Esophagus mucosa (tissue), 1 donor: ENCODE measurements at places on chromosomes 7 and 10. TPM values are rescaled to one million over a fixed set of nuclear protein-coding genes. Genes with fewer than 3 reads are reported as not detected.

The ACTR3C gene
- 6.1 TPM for total RNA-seq

The VSTM2A gene
- total RNA-seq, result not detected

DNA sequence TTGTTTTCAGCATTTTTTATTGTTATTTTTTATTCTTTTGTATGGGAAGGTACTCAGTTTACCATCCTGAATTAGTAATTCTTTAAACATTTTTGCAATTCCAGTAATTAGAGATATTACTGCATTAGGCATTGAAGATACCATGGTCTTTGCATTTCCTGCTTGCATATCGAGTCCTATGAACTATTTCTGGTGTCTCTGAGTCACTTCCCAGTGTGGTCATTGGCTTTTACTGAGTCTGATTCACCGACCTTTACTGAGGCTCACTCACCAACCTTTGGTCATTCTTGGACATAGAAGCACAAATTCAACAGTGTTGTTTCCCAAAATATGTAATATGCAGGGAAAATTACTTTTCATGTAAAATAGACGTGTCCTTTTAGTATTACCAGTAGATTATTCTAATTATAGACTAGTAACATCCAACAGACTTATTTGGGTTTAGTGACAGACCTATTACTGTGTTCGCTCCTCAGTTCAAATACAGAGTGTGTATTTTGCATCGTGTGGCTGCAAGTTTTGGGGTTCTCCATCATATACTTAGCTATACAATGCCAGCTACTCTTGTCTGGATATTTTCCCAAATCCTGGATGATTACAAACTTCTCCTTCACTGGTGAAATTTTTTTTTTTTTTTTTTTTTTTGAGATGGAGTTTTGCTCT is 180.7 kb upstream of the PRSS1 start:
- peak; percentile 45 for ATAC-seq

GRCh38 chr10:48459270-48460150 is 145.4 kb downstream of the ARHGAP22 start:
- ATAC-seq, result no peak

DNA sequence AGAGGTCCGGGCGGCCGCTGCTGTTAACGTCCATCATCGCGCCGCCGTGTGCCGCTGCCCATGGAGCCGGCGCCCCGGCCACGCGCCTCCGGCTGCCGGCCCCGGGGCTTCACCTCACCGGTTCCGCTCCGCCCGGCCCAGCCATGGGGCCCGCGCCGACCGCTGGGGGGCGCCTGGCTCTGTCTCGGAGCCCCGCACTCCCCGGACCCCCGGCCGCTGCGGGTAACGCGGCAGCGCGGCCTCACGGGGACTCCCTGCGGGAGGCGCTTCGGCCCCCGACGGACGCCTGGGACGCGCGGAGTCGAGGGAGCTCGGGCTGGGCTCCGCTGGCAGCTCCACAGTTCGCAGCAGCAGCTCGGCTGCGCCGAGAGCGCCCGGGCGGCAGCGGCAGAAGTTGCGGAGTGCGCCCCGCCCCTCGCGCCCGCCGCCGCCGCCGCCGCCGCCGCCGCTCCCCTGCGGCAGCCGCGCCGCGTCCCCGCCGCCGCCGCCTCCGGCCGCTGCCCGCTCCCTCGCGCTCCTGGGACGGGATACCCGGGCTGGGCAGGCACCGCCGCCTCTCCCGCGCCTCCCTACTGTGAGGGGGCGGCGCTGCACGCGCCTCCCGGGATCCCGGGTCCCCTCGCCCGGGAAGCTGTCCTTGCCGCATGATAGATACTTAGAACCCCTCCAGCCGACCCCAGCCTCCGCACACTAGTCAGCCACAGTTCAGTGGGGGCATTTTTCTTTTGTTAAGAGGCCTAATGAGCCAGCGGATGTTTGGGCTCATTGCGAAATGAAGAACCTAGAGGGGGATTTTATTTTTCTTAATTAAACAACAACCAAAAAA is at the start of gene HTR7:
Gene HTR7, minus strand, starts transcription at position 405 of the 826 bp plus-strand sequence. Its CDS starts 368 bp downstream, at position 37.
- peak; percentile 73 for ATAC-seq

DNA sequence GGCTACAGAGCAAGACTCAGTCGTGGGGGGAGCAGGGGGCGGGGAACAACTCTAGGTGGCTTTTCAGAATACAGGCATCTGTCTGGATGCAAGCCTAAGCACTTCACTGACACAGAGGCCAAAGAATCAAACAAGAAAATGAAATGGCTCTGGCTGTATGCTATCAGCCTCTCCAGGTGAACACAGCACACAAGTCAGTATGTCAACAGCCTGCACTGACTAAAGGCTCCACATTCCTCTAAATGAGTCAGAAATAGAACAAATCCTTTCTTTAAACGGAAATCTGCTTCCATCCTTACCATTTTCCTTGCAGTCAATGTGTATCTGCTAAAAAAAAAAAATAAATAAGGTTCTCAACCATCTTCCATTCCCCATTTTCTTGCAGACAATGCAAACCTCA is 88.3 kb downstream of the ARMH3 start:
- ATAC-seq, result no peak

DNA sequence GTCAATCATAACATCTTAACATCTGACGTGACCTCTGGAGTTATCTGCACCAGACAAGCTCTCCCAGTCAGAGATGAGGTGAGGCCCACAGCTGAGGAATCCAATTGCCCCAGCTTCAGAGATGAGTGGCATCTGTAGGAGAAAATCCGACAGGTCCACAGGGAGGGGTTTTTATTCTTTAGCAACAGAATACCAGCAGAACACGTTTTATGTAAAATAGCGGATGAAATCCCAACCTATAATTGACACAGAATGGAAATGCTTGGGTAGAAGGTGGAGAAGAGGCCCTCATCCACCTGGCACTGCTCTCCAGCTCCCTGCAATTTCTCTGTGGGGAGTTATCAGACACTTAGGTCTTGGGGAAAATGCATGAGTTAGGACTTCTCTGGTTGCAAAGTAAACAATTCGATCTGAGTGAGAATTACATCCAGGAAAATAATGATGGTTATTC is 144.2 kb upstream of the NRP1 start:
- no peak for ATAC-seq

DNA sequence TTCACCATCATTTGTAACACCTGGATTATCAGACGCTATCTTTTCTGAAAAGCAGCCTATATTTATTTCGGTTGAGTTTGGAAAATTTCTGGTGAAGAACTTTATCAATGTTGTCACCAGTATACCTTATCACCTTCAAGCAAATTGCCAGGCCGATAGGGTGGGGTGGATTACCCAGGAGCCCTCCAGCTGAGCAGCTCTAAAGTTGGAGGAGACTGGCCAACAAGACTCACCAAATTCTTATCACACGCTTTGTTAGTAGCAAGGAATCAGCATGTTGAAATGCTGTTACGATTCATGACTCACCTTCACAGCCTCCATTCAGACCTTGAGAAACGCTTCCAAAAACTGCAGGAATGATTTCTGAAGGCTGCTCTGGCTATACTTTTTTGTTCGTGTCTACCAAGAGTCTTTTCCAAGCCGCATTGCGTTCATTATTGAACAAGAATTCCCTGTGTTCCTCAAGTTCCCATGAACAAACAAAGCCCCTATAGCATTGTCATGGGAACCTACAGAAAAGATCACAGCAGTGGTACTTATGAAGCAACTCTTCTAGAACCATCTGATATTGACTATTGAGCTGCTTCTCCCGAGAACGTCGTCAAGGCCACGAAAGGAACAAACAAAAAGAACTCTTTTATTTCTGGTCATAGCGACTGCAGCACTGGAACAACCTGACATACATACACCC is 291.4 kb downstream of the SFMBT2 start:
- ATAC-seq, result no peak

The PTF1A gene
- not detected for total RNA-seq

The ENO4 gene
- total RNA-seq, result not detected

GRCh38 chr7:88801046-88801445 is 5.5 kb upstream of the TEX47 start:
- no peak for ATAC-seq

DNA sequence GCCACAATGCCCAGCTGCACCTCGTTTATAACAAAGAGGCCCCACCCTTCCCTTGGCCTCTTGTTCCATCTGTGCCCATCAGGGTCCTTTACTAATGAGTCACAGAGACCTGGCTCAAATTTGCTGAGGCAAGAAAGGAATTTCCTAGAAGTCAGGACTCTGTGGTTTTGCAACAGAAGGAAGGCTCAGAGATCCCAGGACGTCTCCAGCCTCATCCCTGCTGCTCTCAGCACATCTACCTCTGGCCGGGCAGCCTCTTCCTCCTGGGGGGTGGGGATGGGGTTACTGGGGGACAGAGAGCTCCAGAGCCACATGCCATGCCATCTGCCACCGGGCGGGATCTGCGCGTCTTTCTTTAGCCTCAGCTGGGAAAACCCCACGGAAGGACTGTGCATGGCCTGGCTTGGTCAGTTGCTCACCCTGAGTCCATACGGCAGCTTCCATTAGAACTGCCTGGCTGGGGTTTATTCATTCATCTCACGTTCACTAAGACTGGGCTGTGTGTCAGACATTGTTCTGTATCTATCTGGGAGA is 41.9 kb upstream of the PSMG3 start:
- no peak for ATAC-seq

DNA sequence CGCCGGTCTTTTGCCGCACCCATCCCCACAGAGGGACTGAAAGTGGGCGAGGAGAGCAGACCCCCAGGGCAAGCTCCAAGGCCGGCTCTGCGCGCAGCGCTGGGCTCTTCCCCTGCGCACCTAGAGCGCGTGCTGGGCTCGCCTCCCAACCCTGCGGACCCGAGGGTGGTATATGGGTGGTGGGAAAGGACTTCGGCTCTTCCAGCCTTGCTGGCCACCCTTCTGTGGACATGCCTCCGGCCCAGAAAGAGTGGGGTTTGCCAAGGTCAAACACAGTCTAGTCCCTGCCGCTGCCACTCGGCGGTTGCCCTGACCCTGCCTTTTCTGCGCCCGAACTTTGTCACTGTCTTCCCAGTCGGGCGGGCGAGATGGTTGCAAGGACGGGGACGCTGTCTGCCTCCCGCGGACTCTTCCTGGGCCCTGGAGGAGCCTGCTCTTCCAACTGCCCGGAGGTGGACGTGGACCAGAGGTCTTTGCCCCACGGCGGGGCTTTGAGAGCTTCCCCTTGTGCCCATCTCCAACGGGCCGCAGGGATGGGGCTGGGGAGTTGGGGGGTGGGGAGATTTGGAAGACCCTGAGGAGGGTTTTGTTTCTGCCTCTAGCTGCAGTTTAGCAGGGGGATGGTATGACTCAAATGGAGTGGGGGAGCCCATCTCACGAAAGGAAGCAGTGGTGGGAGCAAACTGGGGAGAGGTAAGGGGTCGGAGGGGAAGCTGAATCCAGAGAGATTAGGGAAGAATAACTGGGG is 1.5 kb downstream of the ADCY1 start:
- ATAC-seq, result no peak

- no peak for ATAC-seq
Observed at GRCh38 chr7:1617957-1618356, 48.1 kb upstream of the PSMG3 start.

The SAP25 gene
- 0.32 TPM for total RNA-seq

GRCh38 chr10:86946213-86947155 is 10.9 kb downstream of the MMRN2 start:
- no peak for ATAC-seq

The CDH23 gene
- total RNA-seq, result 1.3 TPM

GRCh38 chr10:104664205-104664604 is 23.1 kb downstream of the SORCS3 start:
- ATAC-seq, result no peak

The BLVRA gene
- total RNA-seq, result 41.2 TPM

The CYP3A7 gene
- not detected for total RNA-seq

The GRID2IP gene
- 0.12 TPM for total RNA-seq

- ATAC-seq, result no peak
Observed at GRCh38 chr7:92708111-92709042, 118.2 kb upstream of the FAM133B start.

The TDRD1 gene
- total RNA-seq, result not detected

The PDLIM1 gene
- total RNA-seq, result 144 TPM

The TWIST1 gene
- total RNA-seq, result 0.64 TPM

DNA sequence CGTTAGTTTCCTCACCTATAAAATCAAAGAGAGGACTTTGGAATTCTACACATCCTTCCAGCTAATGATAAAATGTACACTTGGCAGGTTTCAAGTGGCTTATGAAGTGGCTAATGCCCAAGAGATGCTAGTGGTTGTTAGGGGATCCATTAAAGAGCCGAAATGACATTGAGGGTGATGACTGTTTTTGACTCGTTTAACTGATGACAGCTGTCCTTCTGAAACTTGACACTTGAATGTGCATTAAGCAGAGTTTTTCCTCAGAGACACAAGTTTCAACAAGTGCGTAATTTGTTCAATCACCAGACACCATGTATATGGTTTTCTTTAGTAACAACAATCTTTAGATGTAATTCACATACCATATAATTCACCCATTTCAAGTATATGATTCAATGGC is 1.6 kb upstream of the PRF1 start:
- no peak for ATAC-seq

- peak; percentile 13 for ATAC-seq
Observed at GRCh38 chr7:28395831-28396230, 16.5 kb upstream of the CREB5 start.

The CPA4 gene
- 9.4 TPM for total RNA-seq

DNA sequence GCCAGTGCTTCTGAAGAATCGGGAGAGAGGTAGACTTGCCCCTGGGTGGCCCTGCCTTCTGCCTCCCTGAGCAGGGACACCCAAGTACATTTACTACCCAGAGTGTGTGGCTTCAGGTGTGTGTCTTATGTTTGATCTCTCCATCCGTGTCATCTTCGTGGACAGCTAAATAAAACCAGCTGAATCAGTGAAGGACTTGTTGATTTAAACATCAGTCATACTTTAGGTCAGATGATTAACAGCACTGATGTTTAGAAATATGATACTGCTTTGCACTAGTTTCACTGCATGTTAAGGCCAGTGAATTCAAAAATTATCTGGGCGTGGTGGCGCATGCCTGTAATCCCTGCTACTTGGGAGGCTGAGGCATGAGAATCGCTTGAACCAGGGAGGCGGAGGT is 4.0 kb downstream of the MTG1 start:
- ATAC-seq, result no peak

GRCh38 chr7:95545007-95545615 is 51.2 kb downstream of the PDK4 start:
- peak; percentile 75 for ATAC-seq

The INSYN2A gene
- not detected for total RNA-seq

The TMEM26 gene
- 0.24 TPM for total RNA-seq

DNA sequence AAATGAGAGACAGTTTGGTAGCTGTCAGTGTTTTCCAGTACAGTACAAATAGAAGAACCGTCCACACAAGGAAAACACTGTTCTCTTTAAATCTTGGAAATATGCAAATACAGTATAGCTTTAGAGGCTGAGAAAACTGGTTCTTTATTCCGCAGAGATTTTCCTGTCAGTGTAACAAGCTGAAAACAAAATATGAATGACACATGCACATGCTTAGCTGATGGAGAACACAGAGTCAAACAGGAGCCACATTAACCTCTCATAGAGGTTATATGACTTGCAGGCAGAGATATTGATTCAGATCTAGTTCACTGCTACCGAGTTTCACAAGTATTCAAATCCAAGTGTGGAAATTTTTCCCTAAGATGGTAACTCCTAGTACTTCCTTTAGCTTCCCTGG is 135.2 kb upstream of the C1QL3 start:
- ATAC-seq, result no peak

- no peak for ATAC-seq
Observed at GRCh38 chr7:79425665-79426064, 27.8 kb downstream of the MAGI2 start.

The NCF1 gene
- 2.7 TPM for total RNA-seq

The HIP1 gene
- total RNA-seq, result 5.4 TPM

The PWWP2B gene
- total RNA-seq, result 14.6 TPM

- no peak for ATAC-seq
Observed at GRCh38 chr10:79932841-79933379, 16.0 kb downstream of the SFTPD start.

The STAMBPL1 gene
- 2.5 TPM for total RNA-seq

GRCh38 chr7:138116141-138116540 is 39.9 kb downstream of the AKR1D1 start:
- ATAC-seq, result no peak
